ENCODE measurements at places on chromosomes 2 and 18.

GRCh38 chr2:216670266-216671080, 24.9 kb downstream of the IGFBP5 start:
- no peak for DNase-seq

GRCh38 chr2:109174626-109175349, 45.8 kb downstream of the SH3RF3 start:
- DNase-seq, result no peak

DNA sequence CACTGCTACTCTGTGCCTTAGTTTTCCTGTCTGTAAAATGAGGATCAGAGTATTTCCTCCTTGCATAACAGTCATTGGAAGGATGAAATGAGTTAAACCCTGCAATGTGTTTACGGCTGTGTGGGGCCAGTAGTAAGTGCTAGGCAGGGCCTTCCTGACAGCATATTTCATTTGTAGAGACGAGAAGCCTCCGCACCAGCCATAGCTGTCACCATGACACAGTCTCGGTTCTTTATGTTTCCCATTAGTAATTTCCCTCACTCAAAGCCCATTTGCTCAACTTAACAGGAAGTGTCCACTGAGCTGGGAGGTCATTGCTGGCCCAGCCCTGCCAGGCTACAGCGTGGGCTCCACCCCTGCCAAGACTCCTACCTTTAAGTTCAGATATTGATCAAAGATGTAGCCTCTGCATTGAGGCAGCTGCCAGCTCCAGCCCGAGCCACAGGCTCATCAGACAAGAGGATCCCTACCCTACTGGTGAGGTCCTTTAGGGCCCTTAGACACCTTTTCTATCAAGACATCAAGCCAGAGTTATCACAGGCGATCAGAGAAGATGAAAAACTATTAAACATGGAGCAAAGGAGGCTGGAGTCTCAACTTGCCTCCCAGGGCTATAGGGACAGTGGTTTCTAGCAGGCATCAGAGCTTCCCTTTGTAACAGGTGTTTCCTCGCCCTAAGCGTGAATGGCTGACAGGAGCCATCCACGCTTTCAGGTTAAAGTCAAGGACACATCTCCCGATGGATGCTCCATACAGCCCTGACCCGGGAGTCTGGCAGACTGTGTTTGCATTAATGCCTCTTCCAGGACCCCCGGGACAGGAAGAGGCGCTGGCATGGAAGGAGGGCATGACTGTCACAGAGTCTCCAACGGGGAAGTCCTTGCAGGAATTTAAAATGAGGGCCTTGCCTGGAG, 251.7 kb downstream of the NDUFA10 start:
- no peak for DNase-seq

DNA sequence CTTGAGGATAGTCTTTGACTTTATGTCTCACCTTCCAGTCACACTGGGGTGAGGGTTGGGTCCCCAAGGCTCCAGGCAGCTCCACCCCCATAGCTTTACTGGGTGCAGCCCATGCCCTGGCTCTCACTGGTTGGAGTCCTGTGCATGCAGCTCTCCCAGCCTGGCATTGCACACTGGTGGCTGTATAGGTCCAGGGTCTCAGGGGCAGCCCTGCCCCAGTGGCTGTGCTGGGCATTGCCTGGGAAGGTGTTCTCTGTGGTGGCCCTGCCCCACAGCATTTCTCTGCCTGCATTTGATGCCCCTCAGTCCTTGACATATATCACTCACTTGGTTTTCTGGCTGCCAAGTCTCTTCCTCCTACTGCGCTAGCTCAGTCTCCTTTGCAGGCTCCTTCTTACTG, 21.2 kb downstream of the MPHOSPH10 start:
- no peak for DNase-seq

DNA sequence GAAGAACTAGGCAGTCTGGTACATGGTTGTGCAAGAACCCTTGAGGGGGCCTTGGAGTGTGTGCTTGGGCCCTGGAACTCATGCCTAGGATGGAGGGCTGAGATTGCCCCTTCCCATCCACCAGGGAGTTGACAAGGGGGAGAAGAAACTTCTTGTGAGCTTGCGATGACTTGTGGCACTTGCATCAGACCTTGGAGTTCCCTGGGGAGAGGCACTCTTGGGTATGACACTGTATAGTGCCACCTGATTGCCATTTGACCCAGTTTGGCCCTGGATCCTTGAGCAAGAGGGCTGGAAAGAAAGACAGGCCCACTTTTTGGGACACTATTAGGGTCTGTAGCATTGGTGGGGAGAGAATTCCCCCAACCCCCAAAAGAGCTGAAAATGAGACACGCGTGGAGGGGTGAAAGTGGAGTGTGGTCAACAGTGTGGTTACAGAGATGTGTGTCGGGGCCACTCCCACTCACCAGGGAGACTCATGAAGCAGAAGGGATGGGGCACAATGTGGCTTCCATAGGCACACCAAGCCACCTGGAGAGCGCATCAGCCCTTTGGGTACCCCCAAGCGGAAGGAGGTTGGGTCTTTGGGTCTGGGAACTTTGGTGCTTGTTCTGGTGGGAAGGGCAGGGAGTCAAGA, 101.3 kb downstream of the MSH2 start:
- DNase-seq, result no peak

- no peak for DNase-seq
These were observed 767.0 kb downstream of the SLC4A3 start for GRCh38 chr2:220394433-220394832.

- no peak for DNase-seq
These were observed 61.1 kb downstream of the XRCC5 start for GRCh38 chr2:216170076-216170763.

- no peak for DNase-seq
These were observed 15.3 kb downstream of the TWIST2 start for GRCh38 chr2:238863231-238863630.

- DNase-seq, result no peak
These were observed 90.0 kb upstream of the ALPP start for GRCh38 chr2:232288489-232289030.

DNA sequence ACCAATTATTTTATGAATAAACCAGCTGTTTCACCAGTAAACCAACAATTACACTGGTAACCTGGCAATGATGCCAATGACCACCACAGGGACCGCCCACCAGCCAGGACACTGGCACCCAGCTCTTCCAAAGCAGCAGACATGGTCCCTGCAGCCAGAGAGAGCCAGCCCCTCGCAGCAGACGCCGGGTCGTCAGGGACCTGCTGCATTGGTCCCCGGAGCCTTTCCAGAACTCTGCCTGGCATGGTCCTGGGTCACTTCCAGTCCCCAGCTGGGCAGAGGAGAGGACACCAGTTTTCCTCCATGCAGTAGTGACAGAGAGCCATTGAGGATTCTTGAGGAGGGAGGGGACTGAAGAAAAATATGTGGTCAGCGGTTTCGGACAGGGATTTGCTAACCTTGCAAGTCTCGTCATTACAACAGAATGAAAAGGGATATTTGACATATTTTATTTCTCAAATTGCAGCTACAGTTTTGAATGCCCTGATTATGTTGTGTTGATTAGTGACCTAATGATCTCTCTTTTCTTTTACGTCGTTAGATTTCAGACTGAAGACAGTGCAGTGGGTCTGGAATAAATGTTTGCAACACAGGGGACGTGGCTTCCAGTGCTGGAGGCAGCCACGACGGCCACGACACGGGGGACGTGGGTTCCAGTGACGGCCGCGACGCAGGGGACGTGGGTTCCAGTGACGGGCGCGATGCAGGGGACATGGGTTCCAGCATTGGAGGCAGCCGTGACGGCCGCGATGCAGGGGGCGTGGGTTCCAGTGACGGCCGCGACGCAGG, 154.5 kb downstream of the TPO start:
- DNase-seq, result no peak

- no peak for DNase-seq
These were observed 9.0 kb downstream of the OBSL1 start for GRCh38 chr2:219562049-219563020.

DNA sequence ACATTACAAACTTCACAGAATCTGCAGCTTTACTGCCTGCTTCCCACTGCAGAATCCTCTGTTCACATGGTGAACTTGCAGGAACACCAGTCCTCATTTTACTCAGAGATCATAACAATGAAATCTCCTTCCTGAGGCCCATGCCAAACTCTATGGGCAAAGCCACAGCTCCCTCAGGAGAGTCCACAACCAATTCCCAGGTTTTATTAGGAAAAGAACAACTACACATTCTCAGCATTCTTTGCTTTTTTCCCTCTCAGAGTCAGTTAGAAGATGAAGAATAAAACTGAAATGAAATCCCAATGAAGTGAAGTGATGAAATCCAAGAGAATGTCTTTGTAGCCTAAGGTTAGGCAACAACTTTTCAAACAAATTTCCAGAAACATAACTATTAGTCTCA, 233.7 kb downstream of the DSEL start:
- peak; percentile 44 for DNase-seq

DNA sequence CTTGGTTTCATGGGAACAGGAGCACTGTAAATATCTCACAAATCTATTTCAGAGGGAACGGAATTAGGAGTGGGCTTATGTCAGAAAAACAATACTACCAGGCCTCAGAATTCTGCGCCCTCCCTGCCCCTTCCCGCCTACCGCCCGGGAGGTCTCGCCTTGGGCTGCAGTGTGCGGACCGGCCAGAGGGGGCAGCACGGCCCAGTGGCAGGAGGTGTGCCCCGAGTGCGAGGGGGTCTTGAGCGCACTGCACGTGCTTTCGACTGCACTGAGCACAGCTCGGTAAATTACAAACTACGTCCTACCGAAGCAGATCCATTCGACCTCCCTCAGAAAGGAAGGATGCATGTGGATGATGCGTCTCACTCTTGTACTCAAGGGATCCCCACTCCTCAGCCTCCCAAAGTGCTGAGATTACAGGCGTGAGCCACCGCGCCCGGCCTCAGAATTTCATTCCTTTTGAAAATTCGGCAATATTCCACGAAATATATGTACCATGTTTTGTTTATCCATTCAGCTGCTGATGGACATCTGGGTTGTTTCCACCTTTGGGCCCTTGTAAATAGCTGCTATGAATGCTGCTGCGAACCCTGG, 297.0 kb downstream of the BCL2 start:
- DNase-seq, result no peak

GRCh38 chr18:71503222-71503621, 1040.9 kb downstream of the CBLN2 start:
- DNase-seq, result no peak

DNA sequence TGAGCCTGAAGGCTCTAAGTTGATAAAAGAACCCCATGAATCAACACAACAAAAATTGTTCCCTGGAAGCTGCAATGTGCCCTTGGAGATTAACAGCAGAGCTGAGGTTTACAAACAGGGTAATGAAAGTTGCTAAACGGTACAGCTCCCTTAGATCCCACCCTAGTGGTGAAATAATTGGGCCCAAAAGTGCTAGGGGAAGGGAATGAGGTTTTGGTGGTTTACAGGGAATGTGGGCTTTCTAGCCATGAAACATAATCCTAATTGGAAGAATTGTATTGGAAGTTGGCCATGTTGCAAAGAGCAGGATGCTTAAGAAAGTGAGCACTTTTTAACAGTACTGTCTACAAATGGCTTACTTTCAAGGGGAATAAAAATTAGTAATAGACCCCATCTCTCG, 180.2 kb upstream of the SMIM21 start:
- no peak for DNase-seq

- DNase-seq, result no peak
These were observed 15.9 kb upstream of the RNF152 start for GRCh38 chr18:61908661-61909060.

- no peak for DNase-seq
These were observed 61.4 kb downstream of the TXNL1 start for GRCh38 chr18:56576826-56577573.

DNA sequence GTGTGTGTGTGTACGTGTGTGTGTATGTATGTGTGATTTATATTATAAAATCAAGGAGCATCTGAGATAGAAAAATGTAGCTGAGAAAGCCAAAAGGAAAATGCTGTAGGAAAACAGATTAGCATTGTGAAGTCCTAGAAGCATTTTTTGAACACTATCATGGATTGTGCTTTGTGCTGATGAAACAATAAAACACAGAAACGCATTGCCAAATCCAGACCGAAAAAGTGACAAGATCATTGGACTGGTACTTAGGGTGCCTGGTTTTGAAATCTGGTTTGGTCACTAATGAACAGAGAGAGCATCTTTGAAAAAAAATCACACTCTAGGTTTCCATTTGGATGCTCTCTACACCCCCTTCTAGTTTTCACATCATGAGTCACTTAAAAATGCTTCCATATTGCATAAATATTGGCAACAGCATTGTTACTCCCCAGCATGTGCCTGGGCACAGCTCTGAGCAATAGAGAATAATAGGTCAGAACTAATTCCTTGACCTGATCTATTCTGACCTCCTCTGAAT, 214.6 kb upstream of the LRRTM1 start:
- no peak for DNase-seq

GRCh38 chr2:35365859-35366258, 989.7 kb upstream of the CRIM1 start:
- no peak for DNase-seq

GRCh38 chr2:240296104-240296406, 139.4 kb upstream of the GPC1 start:
- DNase-seq, result no peak

DNA sequence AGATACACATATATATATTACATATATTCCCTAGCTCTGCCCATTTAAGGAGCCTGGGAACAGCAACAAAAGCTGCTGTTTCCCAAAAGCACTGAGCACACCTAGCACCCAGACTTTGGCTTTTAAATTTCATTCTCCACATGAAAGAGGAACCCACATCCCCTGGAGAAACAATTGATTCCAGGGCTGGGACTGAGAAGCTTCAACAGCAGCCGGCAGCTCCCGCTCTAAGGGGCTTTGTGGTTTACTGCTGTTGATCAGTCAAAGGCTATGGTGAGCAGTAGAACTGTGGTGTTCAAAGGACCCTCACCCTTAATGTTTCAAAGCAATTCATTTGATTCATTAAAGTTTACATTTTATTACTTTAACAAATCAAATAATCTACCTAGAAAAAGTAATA, 83.3 kb upstream of the SLC66A3 start:
- no peak for DNase-seq

GRCh38 chr18:39007031-39007902, 1441.7 kb upstream of the CELF4 start:
- no peak for DNase-seq

- no peak for DNase-seq
These were observed 80.5 kb upstream of the UPP2 start for GRCh38 chr2:158021226-158021625.

DNA sequence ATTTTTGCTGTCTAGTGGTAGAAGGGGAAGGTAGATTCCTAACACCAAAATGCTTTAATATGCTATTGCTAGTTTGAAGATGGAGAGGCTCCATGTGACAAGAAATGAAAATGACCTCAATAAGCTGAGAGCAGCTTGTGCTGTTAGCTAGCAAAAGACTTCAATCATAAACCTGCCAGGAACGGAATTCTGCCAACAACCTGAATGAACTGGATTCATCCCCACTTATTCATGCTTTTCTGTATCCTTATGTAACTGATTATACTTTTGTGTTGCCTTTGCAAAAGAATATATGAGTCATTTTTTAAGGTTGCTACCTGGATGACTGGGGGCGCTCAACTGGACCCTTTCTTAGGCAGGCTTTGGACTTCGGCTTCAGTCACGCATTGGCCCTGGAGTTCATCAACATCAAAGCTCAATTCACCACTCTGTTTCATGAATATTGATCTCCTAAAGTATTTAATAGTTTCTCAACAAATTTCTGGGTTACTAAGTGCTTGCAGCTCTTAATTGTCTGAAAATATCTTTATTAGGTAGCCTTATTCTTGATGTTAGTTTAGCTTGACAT, 97.5 kb upstream of the KCNJ3 start:
- no peak for DNase-seq

GRCh38 chr2:62578803-62579640, 73.0 kb upstream of the TMEM17 start:
- DNase-seq, result peak; percentile 54
